ENCODE measurements at places on chromosomes 3 and 15. TPM values are rescaled to one million over a fixed set of nuclear protein-coding genes. Genes with fewer than 3 reads are reported as not detected.

ACSBG1 gene
- not detected for total RNA-seq

TPRG1 gene
- total RNA-seq, result 7.4 TPM

DNA sequence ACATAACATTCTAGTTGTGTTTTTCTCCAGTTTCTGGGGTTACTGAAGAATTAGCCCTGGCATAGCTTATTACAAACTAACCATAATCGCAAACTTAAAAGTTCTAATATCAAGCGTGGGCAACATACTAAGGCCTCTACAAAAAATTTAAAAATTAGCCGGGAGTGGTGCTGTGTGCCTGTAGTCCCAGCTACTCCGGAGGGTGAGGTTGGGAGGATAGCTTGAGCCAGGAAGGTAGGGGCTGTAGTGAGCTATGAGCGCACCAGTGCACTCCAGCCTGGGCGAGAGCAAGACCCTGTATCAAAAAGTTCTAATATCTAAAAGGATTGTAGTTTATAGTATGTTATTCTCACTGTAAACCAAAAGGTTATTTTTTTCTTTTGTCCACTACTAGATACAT is 1.1 kb downstream of the OIP5 start:
- H3K4me1 ChIP-seq, result no peaks in the 10 kb centered on the region
- no peak overlapping the region for H3K4me3 ChIP-seq
- no peaks in the 10 kb centered on the region for H3K27me3 ChIP-seq
- no peak for DNase-seq
- H3K36me3 ChIP-seq, result no peaks in the 10 kb centered on the region

LRRC31 gene
- not detected for total RNA-seq

- DNase-seq, result no peak
- H3K4me1 ChIP-seq, result no peaks in the 10 kb centered on the region
- H3K4me3 ChIP-seq, result no peak overlapping the region
- H3K36me3 ChIP-seq, result no peaks in the 10 kb centered on the region
Measured at GRCh38 chr15:69979262-69979661, 118.5 kb downstream of the TLE3 start.

MESP1 gene
- 0.95 TPM for total RNA-seq

DNA sequence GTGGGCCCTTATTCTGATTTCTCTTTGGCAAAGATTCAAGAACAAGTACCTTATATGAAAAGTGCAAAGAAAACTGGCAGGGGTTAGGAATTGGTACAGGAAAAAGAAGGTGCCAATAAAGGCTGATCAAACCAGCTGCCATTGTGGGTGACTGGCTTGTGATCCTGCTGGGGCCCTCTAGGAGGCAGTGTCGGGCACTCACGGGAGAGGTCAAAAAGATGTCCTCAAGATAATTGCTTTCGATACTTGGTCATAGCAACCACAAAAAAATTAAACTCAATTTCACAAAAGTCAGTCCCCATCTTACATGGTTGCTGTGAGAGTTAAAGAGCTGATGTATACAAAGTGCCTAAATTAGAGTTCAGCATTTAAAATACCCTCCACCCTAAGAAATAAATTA is 31.0 kb upstream of the CAV3 start:
- no peak overlapping the region for H3K4me3 ChIP-seq
- DNase-seq, result no peak
- H3K36me3 ChIP-seq, result no peaks in the 10 kb centered on the region

All from thoracic aorta (tissue), 2 donors.